Stimulated activated CD8-positive, alpha-beta memory T cell treated with anti-CD3 and anti-CD28 coated beads, Interleukin-7, amount 100 ng/mL, for 48 hours (primary cell): ENCODE measurements at places on chromosomes 1 and 21.

- DNase-seq = no peak
These were observed 1.2 kb downstream of the TMEM53 start for GRCh38 chr1:44672961-44673674.

- no peak for DNase-seq
These were observed 55.4 kb downstream of the TMCO4 start for GRCh38 chr1:19744335-19744743.

DNA sequence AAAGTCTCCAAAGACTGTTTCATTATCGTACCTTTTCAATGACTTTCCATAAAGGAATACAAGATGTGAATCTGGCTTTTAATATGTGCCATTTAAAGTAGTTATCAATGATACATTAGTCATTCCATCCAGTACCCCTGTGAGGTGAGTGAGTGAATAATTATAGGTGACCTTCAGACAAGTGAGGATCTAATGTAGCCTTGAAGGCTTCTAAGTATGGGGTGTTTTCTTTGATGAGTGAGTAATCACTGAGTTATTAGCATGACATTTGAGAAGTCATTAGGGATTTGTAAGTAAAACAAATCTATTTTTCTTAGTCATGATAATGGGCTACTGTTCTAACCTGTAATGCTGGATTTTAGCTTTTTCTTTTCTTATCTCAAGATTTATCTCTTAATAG, 831.4 kb downstream of the ADGRL2 start:
- DNase-seq = no peak

GRCh38 chr21:42622284-42622683, 31.1 kb upstream of the PDE9A start:
- DNase-seq = no peak

GRCh38 chr1:12229835-12230548, at the start of gene VPS13D:
Gene VPS13D (plus strand): TSS chr1:12230030. CDS start chr1:12234267, 4,237 bp downstream.
- peak; percentile 76 for DNase-seq

DNA sequence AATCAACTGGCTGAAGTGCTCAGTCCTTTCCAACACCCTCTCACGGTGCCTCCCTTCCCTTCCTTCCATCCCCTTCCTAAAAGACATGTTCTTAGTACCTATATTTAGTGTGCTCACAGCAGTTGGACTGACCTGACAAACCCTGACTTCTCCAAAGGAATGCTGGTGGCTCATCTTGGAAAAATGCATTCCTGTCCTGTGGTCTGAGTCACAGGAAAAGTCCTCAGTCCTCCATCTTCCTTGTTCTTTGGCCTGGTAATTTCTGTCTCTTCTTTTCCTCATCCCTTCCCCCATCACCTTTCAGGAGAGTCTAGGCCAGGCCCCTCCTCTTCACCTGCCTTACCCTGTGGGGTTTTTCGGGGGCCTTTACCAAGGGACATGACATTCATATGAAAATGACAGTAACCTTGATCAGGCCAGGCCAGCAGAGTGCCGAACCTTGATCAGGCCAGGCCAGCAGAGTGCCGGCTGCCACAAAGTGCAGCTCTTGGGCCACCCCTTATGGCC, 7.2 kb downstream of the ATP1B1 start:
- DNase-seq = no peak

- no peak for DNase-seq
These were observed 11.4 kb downstream of the VWA5B1 start for GRCh38 chr1:20302108-20302471.

GRCh38 chr1:39199593-39199992, 4.9 kb upstream of the MACF1 start:
- no peak for DNase-seq

DNA sequence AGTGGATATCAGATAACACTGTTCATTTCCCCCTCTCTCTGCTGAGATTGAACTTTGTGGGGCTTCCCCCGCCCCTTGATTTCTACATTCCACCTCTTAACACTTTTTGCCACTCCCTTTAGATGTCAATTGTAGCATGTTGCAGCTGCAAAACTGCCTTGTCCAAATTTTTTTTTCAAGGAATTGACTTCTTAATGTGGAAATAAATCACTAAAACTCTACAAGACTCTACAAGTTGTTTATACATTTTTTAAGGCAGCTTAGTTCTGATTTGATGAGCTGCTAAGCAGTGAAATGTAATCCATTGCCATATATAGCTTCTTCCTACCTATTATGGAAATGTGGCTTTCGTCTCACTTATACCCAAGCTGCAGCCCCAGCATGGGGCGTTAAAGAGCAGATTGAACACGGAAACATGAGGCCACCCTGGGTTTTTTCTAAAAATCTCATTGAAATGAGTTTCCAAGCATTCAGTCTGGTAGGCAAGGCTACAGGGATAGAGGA, 132.2 kb downstream of the SYT2 start:
- no peak for DNase-seq

- DNase-seq = no peak
These were observed 72.7 kb downstream of the IER5 start for GRCh38 chr1:181160998-181161870.

- no peak for DNase-seq
These were observed 13.9 kb upstream of the IGSF3 start for GRCh38 chr1:116681343-116681899.

GRCh38 chr21:44758781-44759627, 42.6 kb downstream of the UBE2G2 start:
- no peak for DNase-seq

DNA sequence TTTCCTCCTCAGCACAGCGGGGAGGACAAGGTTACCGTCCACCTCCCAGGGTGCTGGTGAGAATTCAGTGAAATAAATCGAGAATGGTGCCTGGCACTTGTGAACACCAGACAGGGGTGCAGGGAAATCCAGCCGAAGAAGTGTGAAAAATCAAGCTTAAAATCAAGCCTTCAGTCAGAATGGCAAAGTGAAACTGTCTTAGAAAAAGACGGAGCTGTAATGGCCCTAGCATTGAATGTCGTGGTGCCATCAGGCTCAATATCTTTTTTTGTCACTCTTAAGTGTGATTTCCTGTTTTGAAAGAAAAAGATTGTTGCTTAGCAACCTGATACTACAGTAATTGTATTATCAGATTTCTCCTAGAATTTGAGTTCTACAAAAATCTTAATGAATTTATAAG, 22.1 kb downstream of the EDARADD start:
- no peak for DNase-seq

DNA sequence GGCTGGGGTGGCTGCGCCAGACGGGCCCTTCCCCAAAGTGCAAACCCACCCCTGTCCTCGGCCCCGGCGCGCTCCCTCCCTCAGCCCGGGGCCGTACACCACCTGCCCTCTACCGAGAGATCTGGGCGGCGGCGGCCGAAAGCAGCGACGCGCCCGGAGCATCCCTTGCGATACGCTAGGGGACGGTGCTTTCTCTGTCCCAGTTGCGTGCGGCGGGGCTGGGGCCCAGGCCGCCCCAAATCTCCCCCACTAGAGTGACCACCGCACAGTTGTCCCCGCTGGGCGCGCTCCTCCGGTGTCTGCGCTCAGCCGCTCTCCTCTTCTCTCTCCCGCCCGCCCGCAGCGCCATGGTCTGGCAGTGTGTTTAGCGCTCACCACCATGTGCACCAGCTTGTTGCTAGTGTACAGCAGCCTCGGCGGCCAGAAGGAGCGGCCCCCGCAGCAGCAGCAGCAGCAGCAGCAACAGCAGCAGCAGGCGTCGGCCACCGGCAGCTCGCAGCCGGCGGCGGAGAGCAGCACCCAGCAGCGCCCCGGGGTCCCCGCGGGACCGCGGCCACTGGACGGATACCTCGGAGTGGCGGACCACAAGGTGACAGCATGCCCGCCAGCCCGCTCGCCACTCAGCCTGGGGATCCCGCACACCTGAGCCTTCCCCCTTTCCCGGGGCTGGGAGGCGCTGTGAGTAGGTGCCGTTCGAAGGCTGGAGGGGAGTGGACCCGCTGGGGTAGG, 1.0 kb downstream of the ST6GALNAC5 start:
- DNase-seq = peak; percentile 7

DNA sequence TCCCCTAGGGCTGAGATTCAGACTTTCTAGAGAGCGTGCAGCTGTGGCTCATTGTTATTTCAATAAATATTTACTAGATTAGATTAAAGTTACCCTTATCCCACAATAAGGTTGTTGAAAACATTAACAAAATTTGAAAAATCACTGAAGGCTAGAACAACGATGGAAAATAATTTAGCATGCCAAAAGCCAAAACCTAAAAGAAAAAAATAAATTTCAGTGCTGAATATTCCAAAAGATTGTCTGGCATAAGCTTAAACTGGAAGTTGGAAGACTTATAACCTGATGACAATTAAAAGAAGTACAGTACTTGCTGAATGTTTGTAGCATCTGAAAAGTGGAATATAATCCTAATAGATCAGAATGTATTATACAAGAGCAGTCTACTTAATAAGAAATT, 221.3 kb downstream of the USH2A start:
- DNase-seq = no peak

GRCh38 chr1:22292011-22292788, 149.3 kb upstream of the WNT4 start:
- no peak for DNase-seq

DNA sequence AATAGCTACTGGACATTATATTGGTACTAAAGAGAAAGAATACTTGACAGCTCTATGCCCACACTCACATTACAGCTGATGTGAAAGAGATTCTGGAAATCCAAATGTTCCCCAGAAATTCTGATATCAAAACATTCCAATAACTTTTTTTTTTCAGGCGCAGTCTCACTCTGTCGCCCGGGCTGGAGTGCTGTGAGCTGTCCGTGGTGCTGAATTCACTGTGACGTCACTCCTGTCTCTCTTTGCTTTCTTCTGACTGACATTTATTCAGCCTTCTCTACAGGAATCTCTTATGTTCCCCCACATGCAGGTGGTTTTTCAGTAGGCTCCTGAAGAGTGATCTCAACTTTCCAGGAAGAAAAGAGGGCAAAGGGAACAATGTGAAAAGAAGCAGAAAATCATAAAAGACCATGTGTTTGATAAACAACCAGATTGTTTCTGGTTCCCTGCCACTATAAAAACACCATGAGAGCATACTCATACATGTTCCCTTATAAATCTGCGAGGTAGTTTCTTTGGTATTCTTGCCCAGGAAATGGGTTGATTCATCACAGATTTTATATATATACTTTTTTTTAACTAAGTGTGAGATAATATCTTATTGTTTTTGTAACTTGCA, 6.2 kb downstream of the S100A7A start:
- DNase-seq = peak; percentile 20

DNA sequence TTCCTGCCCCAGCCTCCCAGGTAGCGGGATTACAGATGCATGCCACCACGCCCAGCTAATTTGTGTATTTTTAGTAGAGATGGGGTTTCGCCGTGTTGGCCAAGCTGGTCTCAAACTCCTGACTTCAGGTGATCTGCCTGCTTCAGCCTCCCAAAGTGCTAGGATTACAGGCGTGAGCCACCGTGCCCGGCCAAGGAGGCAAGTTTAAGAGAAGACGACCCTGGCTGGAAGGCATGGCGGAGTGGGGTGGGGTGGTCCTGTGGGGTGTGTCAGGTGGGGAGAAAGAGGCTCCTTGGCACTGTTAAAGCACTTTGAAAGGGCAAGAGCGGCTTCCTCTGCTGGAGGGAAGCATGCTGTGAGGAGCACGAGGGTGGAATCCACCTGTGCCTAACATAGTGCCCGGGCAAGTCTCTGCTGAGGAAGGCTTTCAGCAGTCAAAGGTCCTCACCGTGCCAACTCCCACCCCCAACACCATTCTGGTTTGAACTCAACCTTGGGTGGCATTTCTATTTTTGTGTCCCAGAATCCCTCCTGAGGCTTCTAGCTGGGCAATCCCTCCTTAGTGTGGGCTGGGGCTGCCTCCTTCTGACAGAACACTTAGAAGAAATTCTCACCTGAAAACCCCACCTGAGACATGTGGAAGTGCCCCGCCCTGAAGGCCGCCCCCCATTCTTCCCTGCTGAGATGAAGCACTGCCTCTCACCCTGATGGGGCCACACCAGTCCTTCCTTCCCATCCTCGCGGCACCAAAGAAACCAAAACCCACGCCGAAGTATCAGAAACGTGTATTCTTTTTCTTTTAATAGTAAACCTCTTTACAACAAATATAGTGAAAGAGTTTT, 37.4 kb downstream of the MEF2D start:
- DNase-seq = no peak

- no peak for DNase-seq
These were observed 12.7 kb upstream of the ASAP3 start for GRCh38 chr1:23496490-23497181.

GRCh38 chr1:235776396-235776795, 90.3 kb downstream of the LYST start:
- no peak for DNase-seq

GRCh38 chr1:119046785-119047438, 58.8 kb upstream of the TBX15 start:
- DNase-seq = no peak

- DNase-seq = no peak
These were observed 65.1 kb upstream of the RGL1 start for GRCh38 chr1:183739741-183740271.

- DNase-seq = no peak
These were observed 1.2 kb downstream of the EFNA1 start for GRCh38 chr1:155128755-155129473.

DNA sequence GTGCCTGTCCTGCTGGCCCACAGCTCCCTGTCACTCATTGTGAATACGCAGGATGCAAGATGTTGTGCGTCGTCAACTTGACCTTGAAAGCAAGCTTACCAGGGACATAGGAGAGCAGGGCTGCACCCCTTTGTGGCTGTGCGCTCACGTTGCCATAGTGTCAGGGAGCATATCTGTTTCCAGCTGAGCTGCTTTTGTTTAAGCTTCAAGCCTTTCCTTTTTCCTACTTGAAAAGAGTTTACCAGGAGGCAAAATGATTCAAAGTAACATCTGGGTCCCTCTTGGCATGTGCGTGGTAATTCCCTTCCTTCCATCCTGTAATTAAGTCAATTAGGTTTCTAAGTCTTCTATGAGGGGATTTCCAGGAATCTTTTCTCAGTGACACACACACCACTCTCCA, 537.1 kb downstream of the AJAP1 start:
- no peak for DNase-seq

GRCh38 chr1:90122654-90123340, 127.9 kb downstream of the ZNF326 start:
- DNase-seq = no peak

GRCh38 chr1:15851210-15852035, 3.9 kb downstream of the SPEN start:
- DNase-seq = no peak

GRCh38 chr1:22241250-22241649, 98.4 kb upstream of the WNT4 start:
- no peak for DNase-seq

DNA sequence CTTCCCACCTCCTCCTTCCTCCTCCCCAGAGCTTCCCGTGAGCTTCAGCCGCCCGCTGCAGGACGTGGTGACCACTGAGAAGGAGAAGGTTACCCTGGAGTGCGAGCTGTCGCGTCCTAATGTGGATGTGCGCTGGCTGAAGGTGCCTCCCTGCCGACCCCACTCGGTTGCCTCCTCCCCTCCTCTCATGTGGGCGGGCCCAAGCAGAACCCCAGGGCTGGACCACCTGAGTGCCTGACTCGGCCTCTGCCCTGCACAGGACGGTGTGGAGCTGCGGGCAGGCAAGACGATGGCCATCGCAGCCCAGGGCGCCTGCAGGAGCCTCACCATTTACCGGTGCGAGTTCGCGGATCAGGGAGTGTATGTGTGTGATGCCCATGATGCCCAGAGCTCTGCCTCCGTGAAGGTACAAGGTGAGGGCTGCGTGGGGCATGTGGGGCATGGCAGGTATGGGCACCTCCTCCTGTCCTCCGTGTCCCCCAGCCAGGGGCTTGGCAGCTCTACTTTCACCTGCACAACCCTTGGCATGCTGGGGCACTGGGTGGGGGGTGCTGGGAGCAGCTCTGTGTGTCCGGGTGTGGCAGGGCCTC, 69.2 kb downstream of the OBSCN start:
- no peak for DNase-seq
